Left renal cortex interstitium (tissue), 4 donors: ENCODE measurements at places on chromosomes 2 and 18. TPM values are rescaled to one million over a fixed set of nuclear protein-coding genes. Genes with fewer than 3 reads are reported as not detected.

DNA sequence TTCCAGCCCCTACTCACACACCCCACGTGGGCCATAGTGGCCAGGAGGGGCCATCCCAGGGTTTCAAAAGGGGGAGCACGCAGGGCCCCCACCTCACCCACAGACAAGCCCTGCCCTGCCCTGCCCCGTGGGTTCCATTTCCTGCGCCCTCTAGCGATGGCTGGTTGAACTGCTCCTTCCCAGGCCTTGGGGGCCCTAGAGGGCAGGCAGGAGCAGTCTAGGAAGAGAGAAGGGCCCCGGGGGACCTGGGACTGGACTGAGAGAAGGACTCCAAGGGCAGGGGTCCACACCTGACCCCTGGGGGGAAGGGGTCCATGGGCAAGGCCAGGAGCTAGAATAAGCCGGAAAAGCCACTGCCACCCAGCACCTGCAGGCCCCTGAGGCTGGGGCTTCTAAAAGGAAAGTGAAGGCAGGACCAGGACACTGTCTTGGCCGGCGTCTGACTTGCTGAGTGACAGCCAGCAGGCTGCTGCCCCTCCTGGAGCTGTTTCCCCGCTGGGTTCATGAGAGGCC lies 10.1 kb downstream of the CYP26B1 start:
- DNase-seq = no peak

GRCh38 chr2:170022692-170023091 lies 155.3 kb upstream of the MYO3B start:
- no peak for DNase-seq

GRCh38 chr18:77765468-77765867 lies 515.8 kb downstream of the GALR1 start:
- DNase-seq = peak; percentile 49

DNA sequence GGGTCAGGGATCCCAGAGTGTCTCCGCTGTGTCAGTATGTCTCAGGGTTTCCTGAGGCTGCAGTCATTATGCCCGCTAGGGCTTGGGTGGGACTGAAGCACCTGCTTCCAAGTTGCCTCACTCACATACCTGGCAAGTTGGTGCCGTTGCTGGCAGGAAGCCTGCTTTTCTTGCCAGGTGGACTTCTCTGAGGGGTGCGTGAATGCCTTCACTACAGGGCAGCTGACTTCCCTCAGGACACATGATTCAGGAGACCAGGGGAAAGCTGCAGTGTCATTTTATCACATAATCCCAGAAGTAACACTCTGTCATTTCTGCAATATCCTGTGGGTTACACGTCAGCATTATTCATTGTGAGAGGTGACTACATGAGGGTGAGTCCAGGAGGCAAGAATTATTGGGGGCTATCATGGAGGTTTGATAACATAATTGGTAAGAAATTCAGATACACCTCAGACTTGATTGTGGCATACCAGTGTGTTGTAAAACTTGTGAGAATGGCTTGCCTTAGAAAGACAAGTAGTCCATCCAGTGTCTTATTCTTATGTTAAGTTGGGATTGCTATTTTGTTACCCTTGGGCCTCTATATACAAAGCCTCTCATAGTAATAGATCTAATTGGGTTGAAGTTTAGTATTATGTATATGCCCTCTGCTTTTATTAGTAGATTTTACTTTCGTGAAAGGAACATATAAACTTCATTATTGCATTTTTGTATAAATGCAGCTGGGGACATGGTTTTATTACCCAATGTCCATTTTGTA lies 44.1 kb downstream of the NEDD4L start:
- DNase-seq = no peak

DNA sequence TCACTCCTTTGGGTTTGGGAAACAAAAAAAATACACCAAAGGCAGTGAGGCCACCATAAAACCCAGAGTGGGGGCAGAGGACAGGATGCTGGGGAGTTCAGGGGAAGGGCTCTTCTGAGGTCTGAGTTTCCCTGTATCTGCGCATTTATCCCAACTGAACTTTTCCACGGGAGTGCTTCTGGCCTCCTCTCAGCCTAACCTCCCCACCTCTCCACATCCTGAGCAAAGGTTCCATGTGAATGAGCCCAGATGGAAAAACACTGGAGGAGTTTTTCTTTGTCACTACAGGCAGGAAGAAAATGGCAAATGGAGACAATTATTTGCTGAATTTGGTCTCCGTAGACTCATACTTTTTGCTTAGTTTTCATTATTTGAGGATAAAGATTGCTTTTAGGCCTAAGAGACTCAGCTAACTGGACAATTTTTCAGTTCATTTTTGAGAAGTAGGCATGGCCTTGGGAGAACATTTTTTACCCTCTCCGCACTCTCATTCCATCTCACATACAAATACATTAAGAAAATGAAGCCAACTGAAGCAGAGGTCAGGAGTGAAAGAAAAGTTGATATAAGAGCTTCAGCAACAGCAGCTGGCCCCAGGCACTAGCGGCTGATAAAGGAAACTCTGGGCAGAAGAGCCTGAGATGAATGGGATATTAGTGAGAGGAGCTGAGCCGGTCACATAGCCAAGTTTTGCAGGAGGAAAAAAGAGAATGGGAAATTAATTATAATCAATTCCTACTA lies 82.6 kb upstream of the CYP1B1 start:
- no peak for DNase-seq

DNA sequence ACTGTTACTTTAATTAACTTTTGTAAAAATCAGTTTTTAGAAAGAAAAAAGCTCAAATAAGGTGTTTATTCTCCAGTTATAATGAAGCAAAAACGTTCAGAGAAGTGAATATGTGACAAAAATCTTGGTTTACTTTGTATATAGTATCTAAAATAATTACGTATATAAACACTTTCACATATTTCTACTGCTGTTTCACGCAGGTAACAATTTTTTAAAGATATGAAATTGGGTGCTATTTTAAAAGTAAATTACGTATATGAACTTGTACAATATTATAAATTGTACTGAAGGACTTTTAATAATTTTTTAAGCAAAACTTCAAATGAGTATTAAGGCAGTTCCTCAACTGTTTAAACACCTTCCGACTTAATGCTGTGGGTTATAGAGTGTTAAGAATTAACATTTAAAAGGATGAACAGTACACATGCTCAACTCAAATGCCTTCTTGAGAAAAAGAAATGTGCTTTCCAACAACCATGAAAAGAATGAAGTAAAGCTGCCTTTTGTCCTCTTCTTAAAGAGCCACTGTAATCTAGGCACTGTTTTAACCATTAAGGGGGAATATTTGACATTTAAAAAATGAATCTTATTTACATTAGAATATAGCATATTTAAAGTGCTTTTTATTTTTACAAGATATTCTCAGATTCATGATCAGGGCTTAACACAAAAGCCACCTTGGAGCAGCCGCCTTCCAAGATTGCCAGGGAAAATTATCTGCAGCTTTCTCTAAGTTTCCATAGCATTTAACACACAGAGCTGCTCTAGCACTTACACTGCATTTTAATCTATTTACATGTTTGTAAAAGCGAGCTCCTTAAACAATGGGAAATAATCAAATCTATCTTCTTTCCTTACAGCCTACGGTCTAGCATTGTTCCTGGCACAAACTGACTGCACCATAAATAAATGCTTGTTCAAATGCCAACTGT lies 56.5 kb upstream of the CDKL4 start:
- no peak for DNase-seq

DNA sequence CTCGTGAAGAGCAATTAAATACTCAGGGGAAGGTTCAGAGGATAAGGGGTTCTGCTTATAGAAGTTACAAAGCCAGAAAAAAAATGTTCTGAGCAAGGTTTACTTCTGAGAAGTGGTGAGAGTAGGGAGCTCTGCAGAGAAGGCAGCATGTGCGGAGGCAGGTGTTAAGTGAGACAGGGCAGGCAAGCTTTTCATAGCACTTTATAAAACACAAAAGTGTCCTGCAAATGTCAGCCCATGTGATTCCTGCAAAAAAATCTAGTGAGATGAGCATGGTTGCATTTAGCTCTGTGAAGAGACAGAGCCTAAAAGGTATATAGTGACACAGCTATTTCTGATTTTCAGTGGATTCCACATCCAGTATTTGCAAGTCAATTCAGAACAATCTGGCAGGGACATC lies 223.8 kb upstream of the SYT4 start:
- no peak for DNase-seq

DNA sequence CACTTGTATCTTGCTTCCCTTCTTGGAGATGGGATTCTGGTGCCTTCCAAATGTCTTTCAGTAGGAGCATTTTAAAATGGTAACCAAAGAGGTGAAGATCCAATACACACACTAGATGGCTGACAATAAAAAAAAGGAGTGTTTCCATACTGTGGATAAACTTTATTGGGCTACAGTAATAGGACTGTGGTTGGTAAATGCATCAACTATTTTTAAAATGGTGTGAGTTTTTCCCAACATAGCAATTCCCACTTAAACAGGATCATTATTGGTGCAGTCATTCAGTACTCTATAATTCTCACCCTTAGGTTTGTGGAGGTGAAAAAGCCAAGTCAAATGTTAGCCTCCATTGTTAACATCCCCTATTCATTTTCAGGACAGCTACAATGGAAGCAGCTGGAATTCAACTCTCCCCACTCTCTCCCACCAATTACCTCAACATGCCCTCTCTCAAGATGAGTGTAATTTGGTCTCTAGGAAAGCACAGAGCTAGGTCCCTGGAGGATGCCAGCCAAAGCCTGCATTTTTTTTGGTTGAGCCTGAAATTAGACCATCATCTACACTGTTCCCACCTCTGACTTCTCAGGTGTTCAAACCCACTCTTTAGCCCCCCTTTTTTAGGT lies 273.3 kb downstream of the TCF4 start:
- DNase-seq = no peak

DNA sequence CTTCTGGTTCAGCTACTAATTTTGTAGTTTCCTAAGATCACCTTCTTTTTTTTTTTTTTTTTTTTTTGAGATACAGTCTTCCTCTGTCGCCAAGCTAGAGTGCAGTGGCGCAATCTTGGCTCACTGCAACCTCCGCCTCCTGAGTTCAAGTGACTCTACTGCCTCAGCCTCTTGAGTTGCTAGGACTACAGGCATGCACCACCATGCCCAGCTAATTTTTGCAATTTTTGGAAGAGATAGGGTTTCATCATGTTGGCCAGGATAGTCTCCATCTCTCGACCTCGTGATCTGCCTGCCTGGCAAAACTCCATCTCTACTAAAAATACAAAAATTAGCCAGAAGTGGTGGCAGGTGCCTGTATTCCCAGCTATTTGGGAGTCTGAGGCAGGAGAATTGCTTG lies 301.5 kb upstream of the TFPI start:
- no peak for DNase-seq

GRCh38 chr2:111716905-111717775 lies 166.9 kb downstream of the ANAPC1 start:
- DNase-seq = no peak

DNA sequence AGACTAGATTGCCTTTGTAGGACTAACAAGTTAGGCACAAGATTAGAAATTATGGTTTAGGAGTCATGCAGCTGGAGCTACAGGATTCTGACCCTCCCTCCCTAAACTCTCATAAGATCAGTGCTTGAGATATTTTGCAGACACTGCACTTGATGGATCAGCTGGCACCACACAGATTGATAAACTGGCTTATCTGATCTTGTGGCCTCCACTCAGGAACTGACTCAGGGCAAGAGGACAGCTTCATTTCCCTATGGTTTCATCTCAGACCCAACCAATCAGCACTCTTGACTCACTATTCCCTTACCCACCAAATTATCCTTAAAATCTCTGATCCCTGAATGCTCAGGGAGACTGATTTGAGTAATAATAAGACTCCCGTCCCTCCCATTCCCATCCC lies 152.3 kb downstream of the DIS3L2 start:
- no peak for DNase-seq

DNA sequence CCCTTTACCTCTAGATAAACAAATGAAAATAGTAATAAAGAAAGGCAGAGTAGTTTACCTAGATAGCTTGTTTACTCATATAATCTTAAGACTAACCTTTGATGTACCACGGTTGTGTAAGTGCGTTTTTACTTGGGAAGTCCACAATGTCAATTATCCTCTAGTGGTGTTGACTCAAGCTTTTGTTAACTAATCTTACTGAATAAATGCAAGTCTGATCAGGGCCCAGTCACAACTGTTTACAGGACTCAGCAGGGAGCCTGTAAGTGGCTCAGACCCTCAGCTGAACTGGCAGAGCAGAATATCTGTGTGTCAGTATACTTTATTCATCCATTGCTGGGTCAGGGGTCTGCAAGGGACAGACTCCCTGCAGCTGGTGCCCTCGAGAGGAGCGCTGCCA lies 98.1 kb upstream of the ACAA2 start:
- DNase-seq = no peak

DNA sequence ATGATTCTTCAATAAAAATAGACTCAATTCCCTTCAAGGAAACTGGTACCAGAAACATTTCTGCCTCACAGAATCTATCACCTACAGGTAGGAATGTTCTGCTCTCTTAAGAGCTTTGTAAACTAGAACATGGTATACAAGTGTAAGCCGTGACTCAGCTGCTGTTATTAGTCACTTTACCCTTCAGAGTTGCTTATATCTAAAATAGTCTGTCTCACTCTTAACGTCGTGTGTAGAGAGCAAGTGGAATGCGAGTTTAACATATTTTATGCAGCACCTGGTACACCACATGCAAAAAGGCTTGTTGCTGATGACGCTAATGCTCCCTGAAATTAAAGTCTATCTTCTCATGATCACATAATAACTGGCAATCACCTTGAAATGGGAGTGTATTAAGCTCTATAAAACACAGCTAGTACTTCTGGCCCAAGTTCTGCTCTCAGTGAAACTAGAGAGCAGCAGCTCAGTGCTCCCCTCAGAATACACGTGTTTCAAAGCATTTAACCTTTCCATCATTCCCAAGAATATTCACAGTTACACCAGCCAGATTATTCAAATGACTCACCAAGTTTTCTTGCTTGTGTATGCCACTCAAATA lies 420.0 kb downstream of the ZEB2 start:
- no peak for DNase-seq

- DNase-seq = no peak
Measured at GRCh38 chr2:70304498-70304897, 2.6 kb upstream of the FAM136A start.

GRCh38 chr2:62369541-62370202 lies 136.3 kb downstream of the TMEM17 start:
- no peak for DNase-seq

GRCh38 chr18:12628706-12629702 lies 28.9 kb downstream of the SPIRE1 start:
- DNase-seq = no peak

DNA sequence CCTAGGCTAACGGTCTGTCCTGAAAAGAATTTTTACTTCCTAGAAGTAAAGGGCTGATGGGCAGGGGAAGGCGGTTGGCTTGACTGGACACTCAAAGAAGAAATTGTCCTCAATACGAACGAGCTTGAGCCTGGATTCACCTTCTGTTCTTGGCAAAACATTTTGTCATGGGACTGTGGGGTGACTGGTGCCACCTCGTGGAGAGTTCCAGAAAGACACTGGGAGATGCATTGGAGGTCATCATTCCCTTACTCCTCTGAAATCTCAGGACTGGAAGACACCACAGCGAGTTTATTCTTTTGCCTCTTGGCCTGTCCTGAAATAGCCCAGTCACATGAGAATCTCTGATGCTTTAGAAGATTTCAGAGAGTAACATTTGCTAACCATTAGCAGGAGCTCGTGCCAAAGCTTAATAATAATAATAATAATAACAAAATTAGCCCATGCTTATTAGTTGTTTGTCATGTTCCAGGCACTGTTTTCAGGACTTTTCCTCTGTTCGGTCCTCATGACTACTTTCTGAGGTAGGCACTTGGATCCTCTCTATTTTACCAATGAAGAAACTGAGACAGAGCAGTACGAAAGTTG lies 44.5 kb downstream of the TMEM182 start:
- DNase-seq = peak; percentile 60

The ING5 gene
- 55.8 TPM for polyA plus RNA-seq

The FBLN7 gene
- 14.3 TPM for polyA plus RNA-seq

The MLPH gene
- polyA plus RNA-seq = 6.2 TPM

The ST6GAL2 gene
- polyA plus RNA-seq = 14.0 TPM

The REL gene
- 9.3 TPM for polyA plus RNA-seq

The RSAD2 gene
- polyA plus RNA-seq = 3.6 TPM

The RTP5 gene
- polyA plus RNA-seq = not detected
